ENCODE measurements at places on chromosomes 2 and 18. TPM values are rescaled to one million over a fixed set of nuclear protein-coding genes. Genes with fewer than 3 reads are reported as not detected.

DNA sequence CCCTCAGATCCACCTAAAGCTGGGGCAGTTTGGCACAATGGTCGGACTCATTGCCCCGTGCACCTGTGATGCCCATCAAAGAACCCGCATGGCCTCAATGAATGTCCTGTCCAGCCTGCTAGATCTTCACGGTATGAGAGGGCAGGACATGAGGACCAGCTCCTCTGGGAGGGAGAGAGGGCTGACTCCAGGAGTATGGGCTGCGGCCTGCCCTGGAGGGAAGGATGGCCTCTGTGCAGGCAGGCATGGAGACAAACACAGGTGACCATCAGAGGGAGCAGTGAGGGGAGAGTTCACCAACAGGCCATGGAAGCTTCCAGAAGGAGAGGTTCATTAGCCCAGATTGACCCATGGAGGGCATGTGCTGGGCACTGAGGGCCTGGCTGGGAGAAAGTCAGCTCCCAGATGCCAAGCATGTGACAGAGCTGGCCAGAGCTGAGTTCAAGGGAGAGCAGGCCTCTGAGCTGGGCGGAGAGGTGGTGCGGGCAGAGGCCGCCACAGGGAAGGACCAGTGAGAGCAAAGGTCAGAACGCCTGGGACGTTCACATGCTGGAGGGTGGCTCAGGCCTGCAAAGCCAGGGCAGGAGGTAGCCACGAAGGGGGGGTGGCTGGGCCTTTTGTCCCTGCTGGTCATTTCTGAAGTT is 36.2 kb downstream of the HJURP start:
- DNase-seq, result no peak

DNA sequence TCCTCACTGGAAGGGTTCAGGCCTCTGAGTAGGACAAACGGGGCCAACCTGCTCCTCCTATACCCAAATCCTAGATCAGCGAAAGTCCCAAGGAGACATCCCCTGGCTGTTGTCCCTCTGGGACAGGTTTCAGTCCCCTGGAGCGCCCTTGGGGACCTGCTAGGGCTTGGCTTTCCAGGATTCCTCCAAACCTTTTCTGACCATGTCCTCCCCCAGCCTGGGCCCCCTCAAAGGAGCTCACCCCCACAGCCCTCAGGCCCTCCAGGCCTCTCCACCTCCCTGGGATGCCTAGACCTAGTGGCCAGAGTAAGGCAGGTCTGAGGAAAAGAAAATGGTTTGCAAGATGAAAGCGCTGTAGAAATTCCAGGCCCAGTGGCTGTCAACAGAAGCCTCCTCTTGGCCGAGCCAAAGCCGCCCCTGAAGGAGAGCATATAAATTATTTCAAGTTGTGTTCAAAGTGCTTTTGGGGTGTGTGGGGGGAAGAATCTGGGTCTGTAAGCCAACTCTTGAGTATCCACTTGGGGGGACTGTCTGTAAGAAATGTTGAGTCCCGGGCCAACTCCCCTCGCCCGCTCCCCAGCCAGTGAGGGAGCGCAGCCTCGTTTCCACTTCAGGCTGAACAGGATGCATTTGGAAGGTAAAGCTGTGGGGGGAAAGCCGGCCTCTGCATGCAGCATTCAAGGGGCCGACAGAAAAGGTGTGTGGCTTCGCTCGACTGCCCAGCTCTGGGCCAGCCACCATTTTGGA is 158.6 kb downstream of the DYSF start:
- no peak for DNase-seq

GRCh38 chr2:20596973-20597859 is 53.7 kb downstream of the HS1BP3 start:
- no peak for DNase-seq

GRCh38 chr2:224309176-224309575 is 92.7 kb downstream of the FAM124B start:
- no peak for DNase-seq

DNA sequence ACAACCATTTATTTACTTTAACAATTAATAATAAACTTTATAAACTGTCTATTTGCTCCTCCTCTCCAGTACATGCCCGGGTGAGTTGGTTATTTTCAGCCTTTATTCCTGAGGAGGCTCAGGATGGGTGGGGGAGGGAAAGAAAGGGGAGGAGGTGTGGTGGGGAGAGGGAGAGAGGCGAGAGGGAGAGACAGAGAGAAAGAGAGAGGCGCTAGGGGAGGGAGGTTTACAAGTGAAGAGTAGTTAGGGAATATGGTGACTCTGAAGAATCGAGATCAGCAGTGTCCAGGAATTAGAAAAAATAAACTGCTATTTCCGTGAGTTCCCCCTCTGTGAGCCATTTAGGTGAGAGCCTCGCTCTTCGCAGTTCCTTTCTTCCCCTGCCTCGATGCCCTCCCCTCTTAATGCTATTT is 138.9 kb downstream of the MEIS1 start:
- no peak for DNase-seq

- no peak for DNase-seq
Observed at GRCh38 chr2:200620606-200621390, 35.0 kb downstream of the AOX1 start.

DNA sequence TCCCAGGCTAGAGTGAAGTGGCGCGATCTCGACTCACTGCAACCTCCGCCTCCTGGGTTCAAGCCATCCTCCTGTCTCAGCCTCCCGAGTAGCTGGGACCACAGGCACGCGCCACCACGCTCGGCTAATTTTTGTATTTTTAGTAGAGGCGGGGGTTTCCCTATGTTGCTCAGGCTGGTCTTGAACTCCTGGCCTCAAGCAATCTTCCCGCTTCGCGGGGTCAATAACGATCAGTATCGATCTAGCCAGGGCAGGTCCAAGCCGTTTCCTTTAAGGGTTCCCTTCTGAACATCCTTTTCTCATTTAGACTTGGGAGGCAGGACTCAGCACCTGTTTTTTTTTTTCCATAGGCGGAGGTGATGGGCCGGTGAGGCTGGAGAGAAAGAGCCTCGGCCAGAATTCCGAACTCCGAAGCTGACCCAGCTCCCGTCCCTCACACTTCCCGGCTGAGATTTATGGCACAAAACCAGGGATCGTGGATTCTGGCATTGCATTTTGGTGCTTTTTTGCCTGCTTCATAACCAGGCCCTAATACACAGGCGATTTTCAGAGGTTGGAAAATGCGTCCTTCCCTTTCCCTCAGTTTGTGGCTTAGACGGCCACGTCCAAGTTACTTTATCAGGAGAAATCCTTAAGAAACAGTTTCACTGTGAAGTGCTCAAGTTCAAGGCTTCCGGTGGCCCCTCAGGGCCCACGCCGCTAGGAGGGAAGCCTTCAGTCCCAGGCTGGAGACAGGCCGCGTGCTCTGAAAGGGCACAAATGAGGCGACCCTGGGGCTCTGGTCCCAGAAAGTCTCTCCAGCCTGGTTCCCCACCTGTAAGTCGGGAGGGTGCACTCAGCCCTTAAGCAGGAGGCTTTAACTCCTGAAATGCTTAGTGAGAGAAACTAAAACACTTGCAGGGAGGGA is 998 bp upstream of the SLC66A3 start:
- no peak for DNase-seq

GRCh38 chr18:36532394-36532793 is 234.9 kb downstream of the FHOD3 start:
- no peak for DNase-seq

- no peak for DNase-seq
Observed at GRCh38 chr18:46577546-46577945, 79.5 kb downstream of the LOXHD1 start.

DNA sequence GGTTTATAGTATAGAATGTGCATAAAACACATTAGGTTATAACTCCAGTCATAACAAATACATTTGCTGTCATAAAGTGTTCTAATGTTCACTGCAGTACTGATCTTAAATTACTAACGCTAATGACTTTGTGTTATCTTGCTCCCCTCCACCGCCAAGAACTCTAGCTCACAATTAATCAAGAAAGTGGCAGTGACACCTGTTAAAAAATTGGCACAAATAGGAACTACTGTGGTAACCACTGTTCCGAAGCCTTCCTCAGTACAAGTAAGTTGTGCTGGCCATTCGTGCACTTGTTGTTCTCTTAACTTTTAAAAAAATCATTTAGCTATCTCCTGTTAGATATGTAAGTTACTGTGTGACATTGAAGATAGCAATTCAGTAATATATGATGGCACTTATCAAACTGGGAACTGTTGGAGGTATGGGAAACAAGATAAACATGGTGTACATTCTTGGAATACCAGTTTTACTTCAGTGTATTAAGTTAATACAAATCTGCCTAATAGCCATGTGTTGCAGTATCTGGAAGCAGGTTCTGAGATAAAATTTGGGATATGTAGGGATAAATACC is 41.2 kb downstream of the TAF4B start:
- no peak for DNase-seq

- DNase-seq, result peak; percentile 18
Observed at GRCh38 chr18:34222307-34223163, 2.2 kb downstream of the NOL4 start.

DNA sequence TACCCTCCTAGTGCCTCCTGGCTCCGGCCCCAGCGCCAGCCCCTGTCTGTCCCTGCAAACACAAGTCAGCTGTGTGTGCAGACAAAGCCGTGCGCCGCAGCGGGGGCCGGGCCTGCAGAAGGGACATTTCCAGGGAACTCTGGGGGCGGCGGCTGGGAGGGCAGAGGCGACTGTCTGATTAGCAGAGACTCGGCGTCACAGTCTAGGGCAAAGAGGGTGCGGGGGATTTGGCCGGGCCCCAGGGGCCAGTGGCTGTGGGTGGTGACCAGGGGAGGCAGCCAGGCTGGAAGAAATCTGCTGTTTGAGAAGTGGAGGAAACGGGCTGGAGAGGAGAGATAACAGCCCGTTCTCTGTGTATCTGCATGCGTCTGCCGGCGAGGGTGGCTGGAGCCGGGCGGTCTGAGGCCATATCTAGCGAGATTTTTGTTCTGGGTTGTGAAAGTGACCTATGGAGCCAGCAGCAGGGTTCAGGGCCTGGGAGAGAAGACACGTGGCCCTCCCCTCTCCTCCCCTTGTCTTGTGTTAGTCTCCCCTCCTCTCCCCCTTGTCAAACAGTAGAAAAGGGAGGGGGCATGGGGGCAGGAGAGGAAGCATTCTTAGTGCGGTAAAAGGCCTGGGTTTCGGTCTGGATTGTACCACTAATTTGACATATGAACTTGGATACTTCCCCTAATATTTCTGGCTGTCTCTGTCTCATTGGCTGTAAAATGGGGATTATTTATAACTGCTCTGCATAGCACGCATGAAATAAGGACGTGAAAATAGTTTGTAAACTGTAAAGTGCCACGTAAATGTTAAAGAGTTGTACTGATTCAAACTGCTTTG is 169.4 kb downstream of the SMAD7 start:
- DNase-seq, result peak; percentile 70

- DNase-seq, result no peak
Observed at GRCh38 chr2:113219889-113220641, 46.3 kb downstream of the PSD4 start.

DNA sequence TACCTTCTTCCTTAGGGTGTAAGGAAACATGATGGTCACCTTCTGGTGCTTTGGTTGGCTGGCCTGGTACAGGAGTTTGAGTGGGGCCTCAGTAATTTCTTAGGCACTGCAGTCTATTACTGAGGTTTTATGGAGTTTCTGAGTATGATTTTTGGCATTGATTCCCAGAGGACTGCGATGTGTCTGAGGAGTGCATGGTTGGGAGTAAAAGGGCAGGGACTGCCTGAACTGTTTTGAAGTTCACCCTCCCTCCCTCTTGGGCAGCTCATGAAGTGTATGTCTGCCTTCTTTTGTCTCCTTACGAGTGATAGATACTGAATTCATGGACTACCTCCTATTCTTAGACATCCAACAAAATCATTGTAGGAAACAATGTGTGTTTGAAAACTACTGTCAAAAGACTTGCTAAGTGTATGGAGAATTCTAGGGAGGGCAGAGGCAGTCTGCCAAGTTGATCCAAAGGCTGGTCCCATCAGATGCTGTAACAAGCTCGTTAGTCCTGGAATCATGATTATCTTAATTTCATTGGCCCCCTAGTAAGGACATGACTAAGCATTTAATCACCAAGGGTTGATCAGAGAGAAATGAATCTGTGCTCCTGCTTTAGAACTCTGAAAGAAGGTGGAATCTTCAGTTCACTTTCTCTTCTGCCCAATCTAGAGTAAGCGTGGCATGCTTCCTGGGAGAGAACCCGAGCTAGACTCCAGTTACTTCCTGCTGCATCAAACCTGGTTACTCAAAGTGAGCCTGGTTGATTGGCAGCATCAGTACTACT is 26.5 kb downstream of the LYPD6B start:
- DNase-seq, result no peak

- no peak for DNase-seq
Observed at GRCh38 chr2:69957965-69958364, 3.5 kb downstream of the ASPRV1 start.

- DNase-seq, result no peak
Observed at GRCh38 chr2:124476291-124476690, 451.2 kb downstream of the CNTNAP5 start.

GRCh38 chr2:140359056-140359771 is 1579.0 kb upstream of the NXPH2 start:
- DNase-seq, result no peak

DNA sequence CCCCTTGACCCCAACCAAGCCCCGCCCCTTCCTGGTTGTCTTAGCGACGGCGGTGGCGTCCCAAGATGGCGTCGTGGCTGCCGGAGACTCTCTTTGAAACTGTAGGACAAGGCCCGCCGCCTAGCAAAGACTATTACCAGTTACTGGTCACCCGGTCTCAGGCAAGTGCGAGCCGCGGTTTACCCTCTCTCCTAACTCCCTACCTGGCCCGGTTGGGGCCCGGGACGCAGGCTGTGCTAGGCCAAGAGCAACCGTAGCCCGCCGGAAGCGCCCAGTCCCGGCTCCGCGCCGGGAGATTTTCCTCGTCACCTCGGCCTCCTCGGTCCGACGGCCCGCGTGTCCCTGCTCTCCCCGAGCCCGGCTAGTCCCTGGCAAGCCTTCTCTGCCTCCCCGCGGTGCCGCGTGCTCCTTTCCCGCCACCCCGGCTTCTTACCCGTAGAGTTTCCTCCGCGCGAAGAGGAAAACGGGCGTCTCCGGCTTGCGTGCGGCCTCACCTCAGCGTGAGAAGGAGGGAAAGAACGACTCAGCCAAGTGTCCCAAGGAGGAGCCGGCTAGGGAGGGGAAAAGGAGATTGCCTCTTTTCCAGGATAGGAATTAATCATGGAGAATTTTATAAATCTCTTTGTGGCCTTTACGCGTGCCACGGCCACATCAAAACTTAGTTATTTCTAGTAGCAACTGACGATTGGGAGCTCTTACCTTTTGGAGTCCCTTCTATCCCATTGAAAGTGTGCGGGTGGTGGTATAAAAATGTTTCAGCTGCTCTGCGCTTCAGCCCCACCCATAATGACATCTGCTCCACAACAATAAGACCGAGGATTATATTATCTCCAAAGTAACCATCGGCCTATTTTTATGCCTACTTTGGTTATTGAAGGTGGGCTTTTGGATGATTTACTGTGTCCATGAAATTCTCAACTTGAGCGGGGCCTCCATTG is at the start of gene FBXO36:
Gene FBXO36 (plus strand): TSS at position 55 of the 938 bp plus-strand sequence. CDS start 11 bp downstream, at position 66.
- DNase-seq, result no peak

The MEP1B gene
- not detected for polyA plus RNA-seq

The CABLES1 gene
- polyA plus RNA-seq, result 25.8 TPM

The VWC2L gene
- 0.07 TPM for polyA plus RNA-seq

The SOX11 gene
- 16.7 TPM for polyA plus RNA-seq

The PFN4 gene
- polyA plus RNA-seq, result 2.5 TPM

The BABAM2 gene
- 57.2 TPM for polyA plus RNA-seq

The ITGA6 gene
- polyA plus RNA-seq, result 105 TPM

The RTP5 gene
- not detected for polyA plus RNA-seq
